A549 treated with ZK216348 at 1 μM for 4 hours (cell line): ENCODE measurements at places on chromosomes 4 and X. TPM values are rescaled to one million over a fixed set of nuclear protein-coding genes. Genes with fewer than 3 reads are reported as not detected.

Gene SLC4A4
- 0.96 to 2.4 TPM (median 1.9 TPM) in 5 replicates for total RNA-seq

Gene TEX11
- total RNA-seq: not detected in 5 replicates

Gene RAB40AL
- total RNA-seq: 0.21 to 0.27 TPM in 2 of 5 replicates, not detected in the others

Gene HPSE
- 1.1 to 2.2 TPM (median 1.3 TPM) in 5 replicates for total RNA-seq

Gene LIMCH1
- 34.0 to 50.5 TPM (median 47.3 TPM) in 5 replicates for total RNA-seq

Gene APLN
- 0.72 to 1.00 TPM (median 0.80 TPM) in 5 replicates for total RNA-seq

Gene USP26
- total RNA-seq: not detected in 5 replicates

Gene IRS4
- 0.04 TPM in 1 of 5 replicates, not detected in the others for total RNA-seq

Gene CPEB2
- 7.6 to 11.0 TPM (median 8.2 TPM) in 5 replicates for total RNA-seq

Gene MGARP
- total RNA-seq: 0.58 to 1.1 TPM (median 0.68 TPM) in 5 replicates

Gene BEND2
- total RNA-seq: not detected in 5 replicates

Gene FAM200B
- total RNA-seq: 28.5 to 38.5 TPM (median 29.2 TPM) in 5 replicates

Gene MAPK10
- total RNA-seq: 0.27 to 0.86 TPM (median 0.44 TPM) in 5 replicates

Gene MAP7D2
- total RNA-seq: 5.2 to 6.3 TPM (median 5.7 TPM) in 5 replicates

Gene PABPC5
- total RNA-seq: not detected in 5 replicates
